ENCODE measurements at places on chromosomes 4 and X.

DNA sequence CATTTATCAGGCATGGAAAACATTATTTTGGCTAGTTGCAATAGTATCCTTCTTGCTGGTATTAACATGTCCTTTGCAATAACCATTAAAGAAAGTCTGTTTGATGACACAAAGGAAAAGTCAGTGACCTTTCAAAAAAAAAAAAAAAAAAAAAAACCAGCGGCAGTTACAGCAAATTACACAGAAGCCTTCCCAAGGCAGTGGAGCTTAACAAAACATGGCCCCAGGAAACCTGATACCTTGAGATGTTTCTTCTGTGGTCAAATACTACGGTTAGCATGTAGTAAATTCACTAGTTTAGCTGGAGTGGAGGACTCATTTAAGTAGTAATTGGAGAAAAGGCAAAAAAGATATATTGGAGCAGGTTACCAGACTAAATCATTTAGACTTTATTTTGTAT lies 359.1 kb downstream of the DACH2 start:
- DNase-seq, result no peak

GRCh38 chr4:87281603-87282002 lies 41.1 kb downstream of the HSD17B13 start:
- no peak for DNase-seq

DNA sequence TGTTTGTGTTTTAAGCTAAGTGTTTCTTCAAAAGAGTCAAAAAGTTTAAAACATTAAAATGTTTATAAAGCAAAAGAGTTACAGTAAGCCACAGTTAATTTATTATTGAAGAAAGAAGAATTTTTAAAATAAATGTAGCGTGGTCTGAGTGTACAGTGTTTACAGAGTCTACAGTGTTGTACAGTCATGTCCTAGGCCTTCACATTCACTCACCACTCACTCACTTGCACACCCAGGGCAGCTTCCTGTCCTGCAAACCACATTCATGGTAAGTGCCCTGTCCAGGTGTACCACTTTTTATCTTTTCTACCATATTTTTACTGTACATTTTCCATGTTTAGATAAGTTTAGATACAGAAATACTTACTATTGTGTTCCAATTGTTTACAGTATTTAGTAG lies 239.7 kb upstream of the AGA start:
- DNase-seq, result no peak

DNA sequence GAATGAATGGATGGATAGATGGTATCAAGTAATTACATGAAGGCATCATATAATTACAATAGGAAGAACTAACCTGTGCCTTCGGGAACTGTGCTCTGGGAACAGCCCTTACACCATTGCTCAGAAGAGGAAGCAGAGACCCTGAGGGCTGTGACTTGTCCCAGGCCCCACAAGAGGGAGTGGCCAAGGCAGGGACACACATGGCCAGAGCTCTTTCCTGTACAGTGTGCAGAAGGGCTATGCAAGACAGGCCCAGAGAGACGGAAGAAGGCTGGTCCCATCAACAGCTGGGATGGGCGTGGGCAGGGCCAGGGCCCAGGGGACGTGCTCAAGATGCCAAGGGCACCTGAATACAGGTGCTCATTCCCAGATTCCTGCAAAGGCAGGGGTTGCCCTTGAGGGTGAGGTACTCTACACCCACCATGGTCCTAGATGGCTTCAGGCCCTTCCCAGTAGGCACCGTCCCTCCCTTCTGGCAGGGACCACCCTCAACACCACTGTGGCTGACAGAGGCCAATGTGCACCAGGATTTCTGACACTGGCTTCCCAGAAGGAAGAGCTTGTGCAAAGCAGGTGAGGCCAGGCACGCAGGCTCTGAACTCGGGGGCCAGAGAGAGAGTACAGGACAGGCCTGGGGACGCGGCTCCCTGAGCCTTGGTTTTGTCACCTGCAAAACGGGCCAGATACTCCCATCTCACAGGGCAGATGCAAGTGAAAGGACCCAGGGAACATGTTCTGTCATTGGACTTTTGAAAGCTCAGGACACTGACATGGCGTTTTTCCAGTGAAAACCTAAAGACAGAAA lies 1.7 kb downstream of the EVC2 start:
- DNase-seq, result no peak

GRCh38 chr4:186628058-186628711 lies 72.8 kb upstream of the MTNR1A start:
- DNase-seq, result no peak

GRCh38 chrX:133938530-133938929 lies 46.9 kb downstream of the GPC3 start:
- no peak for DNase-seq

DNA sequence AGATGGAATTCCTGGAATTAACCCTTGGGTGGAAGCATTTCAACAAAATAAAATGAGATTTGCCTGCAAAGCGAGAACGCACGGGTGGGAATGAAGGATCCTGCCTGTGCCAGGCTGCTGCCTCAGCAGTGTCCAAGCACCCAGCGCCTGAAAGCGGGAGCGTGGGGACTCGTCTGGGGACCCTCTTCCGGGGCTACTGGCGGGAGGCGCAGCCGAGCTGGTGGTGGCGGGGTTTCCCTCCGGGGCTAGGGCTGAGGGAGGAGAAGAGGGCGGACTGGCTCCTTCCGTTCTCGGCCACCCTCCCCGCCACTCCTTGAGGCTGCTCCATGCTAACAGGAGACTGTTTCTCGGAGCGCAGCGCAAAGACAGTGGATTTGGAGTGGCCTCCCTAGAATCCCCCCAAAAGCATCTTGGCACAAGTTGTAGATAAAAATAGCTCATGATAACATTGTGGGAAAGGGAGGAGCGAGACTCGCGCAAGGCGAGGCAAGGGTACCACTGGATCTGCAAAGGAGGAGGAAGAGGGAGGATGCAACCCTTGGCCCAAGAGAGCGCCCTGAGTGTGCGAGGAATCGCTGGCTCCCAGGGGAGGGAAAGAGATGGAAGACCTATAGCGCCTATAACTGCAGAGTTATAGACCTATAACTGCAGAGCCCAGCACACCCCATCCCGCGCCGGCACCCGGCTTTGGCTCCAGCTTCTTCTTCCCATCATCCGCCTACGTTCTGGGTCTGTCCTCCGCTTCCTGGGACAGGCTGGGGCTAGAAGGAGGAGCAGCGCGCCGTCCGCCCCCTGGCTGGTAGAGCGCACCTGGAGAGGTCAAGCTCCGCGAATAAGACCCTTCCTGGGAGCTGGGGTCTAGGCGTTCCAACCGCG lies 1.3 kb downstream of the HS3ST1 start:
- DNase-seq, result no peak

GRCh38 chr4:3871181-3871852 lies 105.1 kb downstream of the ADRA2C start:
- DNase-seq, result no peak

DNA sequence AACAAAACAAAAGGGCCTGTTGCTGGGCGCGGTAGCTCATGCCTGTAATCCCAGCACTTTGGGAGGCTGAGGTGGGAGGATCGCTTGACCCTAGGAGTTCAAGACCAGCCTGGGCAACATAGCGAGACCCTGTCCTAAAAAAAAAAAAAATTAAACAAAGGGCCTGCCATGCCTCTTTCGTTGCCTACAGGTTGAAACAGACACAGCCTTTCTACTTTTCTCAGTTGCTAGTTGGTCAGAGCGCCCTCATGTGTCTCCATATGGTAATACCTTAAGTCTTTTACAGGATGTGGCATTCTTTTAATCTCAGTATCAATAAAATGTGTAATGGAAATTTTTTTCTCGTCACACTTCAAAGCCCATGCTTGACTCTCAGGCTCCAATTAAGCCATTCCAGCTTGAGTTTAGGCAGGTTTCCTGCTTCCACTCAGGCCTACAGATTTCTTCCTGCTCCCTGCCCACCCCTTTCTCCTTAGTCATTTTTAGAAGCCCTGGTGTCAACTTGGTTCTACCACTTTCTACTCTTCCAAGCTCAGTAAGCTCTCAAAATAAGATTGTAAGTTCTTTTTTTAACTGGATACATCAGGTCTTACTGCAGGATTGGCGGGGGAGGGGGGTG lies 4.6 kb upstream of the SOWAHD start:
- DNase-seq, result no peak

DNA sequence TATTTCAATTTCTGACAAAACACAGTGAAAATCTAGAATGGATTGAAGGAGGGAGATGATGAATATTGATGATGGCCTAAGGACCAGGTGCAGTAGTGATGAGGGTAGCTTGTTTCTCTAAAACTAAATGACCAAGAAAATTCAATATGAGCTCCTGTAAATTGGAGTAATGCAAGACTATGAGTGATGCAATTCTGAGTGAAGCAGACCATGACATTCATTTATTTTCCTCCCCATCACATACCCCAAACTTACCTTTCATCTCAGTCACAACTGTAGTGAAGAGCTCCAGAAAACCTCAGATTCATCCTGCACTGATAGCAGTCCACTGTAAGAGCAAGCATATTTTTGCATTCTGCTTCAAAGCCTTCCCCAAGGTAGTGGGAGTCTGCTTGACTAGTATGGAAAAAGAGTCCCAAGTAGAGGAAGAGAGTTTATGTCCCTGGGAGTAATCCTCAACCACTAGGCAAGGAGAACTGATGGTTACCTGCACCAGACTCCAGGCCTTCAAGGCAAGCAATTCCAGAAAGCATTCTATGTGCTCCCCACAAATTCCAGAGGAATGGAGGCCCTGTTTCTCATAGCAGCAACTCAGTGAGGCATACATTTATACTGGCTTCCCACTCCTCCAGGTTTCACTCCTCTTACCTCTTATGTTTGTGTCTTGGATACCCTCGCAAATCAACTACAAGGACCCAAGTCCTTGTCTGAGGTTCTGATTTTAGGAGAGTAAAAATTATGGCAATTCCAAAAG lies 47.2 kb downstream of the CXCL1 start:
- DNase-seq, result no peak

DNA sequence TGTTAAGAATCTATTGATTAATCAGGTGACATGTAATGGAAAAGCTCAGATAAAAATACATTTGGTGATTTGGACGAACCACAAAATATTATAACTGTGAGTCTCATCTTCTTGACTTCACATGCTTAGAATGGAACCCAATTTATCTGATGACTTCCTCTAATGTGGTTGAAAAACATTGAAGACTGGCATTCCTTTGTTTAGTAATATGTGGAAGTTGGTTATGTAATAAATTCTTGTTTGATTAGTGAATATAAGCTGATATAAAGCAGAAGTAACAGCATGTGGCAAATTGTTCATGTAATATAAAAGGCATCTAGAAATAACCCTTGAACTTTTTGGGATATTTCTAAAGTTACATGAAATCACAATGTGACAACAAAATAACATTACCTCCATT lies 9.7 kb downstream of the GIMD1 start:
- peak; percentile 41 for DNase-seq

DNA sequence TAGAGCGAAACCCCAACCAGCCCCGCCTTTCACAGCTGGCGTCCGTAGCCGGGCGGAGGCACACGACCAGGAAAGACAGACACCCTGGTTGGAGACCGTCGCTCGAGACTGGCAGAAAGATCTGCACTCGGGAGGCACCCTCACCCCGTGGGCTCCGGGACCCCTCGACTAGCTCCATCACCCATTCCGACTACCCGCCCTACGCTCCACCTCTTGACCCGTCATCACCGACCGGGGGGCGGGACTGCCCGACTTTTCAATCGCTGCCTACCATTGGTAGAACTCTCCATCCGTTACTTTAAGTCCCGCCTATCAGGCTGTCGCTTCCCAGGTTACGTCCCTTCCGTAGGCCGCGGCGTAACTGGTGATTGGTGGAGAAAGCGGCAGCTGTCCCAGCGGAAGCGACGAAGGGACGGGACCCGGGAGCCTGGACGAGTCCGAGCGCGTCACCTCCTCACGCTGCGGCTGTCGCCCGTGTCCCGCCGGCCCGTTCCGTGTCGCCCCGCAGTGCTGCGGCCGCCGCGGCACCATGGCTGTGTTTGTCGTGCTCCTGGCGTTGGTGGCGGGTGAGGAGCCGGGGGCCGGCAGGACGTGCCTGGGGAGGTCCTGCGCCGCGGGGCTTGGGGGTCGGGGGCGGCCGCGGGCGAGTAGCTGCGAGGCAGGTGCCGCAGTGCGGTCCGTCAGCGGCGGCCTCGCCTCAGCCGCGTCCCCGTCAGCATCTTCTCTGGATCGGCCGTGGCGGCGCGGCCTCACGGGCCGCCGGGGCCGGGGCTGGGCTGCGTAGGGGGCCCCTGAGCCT lies at the start of gene ATP6AP2:
Gene ATP6AP2 (plus strand): TSS at position 434 of the 799 bp plus-strand sequence. CDS start 96 bp downstream, at position 530.
- peak; percentile 49 for DNase-seq

- no peak for DNase-seq
Observed at GRCh38 chr4:37268319-37268718, 23.8 kb downstream of the NWD2 start.

DNA sequence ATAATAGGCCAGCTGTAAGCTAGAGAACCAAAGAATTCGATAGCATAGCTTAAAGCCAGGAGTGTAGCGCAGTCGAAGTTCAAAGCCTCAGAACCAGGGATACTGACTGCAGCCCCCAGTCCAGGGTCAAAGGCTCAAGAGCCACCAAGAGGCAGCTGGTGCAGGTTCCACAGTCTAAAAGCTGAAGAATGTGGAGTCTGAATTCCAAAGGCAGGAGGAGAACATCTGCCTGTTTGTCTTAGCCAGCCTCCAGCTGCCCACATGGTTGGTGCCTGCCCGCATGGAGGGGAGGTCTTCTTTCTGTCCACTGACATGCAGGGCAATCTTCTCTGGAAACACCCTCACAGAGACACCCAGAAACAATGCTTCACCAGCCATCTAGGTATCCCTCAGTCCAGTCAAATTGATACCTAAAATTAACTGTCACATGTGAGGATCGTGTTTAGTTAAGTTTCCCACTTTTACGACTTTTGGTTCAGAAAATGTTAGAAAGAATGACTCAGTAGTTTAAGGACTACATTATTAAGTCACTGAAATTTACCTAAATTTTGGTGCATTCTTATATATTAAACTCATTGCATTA lies 52.8 kb upstream of the RHOH start:
- DNase-seq, result no peak

DNA sequence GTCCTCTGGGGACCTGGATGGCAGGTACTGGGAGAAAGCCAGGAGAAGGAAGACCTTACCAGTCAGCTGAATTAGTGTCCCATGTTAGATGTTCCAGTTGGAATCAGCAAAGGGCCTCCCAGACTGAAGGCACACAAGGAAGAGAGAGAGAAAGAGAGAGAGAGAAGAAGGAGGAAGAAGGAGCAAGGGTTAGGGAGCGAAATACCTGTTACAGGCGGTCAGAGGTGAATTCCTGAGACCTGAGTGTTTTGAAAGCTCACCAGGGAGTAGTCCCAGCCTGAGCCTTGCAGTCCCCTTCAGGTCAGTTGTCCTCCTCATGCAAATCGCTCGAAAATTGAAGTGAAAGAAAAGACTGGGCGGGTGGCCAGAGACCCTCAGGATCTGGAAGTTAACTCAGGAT lies 60.3 kb downstream of the USP11 start:
- no peak for DNase-seq

GRCh38 chr4:32771491-32771890 lies 2051.3 kb downstream of the PCDH7 start:
- no peak for DNase-seq

DNA sequence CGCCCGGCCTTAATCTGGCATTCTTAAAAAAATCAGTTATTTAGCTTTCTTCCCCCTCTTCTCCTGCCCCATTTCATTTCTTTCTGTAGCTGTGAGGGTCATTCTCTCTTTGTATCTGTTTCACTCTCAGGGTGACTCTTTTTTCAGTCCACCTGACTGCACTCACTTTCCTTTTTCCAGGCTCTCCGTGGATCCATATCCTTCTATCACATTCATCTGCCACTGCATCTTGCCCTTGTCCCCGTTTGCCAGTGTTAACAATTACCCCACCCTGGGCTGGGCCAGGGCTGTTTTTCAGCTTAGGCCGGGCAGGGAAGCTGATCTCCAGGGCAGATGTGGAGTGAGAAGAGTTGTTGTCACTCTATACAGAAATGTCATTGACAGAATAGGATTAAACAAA lies 7.7 kb downstream of the FHL1 start:
- no peak for DNase-seq
